ENCODE measurements at places on chromosomes 3 and 15. TPM values are rescaled to one million over a fixed set of nuclear protein-coding genes. Genes with fewer than 3 reads are reported as not detected.

The LMCD1 gene
- total RNA-seq, result 6.0 TPM

The PLAAT1 gene
- total RNA-seq, result not detected

The LRRC2 gene
- not detected for total RNA-seq

The SCAMP5 gene
- 0.44 TPM for total RNA-seq

The ALDH1L1 gene
- total RNA-seq, result not detected

The MON1A gene
- 7.1 TPM for total RNA-seq

The CIB2 gene
- 3.5 TPM for total RNA-seq

The CLEC3B gene
- not detected for total RNA-seq

The RASA2 gene
- 42.3 TPM for total RNA-seq

The KCNAB1 gene
- total RNA-seq, result not detected

The CXCR6 gene
- total RNA-seq, result not detected

GRCh38 chr3:196323691-196324090 is 5.7 kb upstream of the DYNLT2B start:
- H3K27ac ChIP-seq, result no peak overlapping the region
- no peak overlapping the region for H3K4me3 ChIP-seq

GRCh38 chr3:64214381-64215018 is 10.8 kb downstream of the PRICKLE2 start:
- H3K4me3 ChIP-seq, result no peak overlapping the region
- no peak overlapping the region for H3K27ac ChIP-seq
- no peak for DNase-seq
- H3K4me1 ChIP-seq, result no peaks in the 10 kb centered on the region
- H3K36me3 ChIP-seq, result no peaks in the 10 kb centered on the region

GRCh38 chr3:35969406-35969805 is 330.1 kb downstream of the ARPP21 start:
- H3K4me1 ChIP-seq, result peaks cover 8% of the 10 kb centered on the region
- no peaks in the 10 kb centered on the region for H3K36me3 ChIP-seq
- no peak for DNase-seq
- no peak overlapping the region for H3K27ac ChIP-seq
- H3K4me3 ChIP-seq, result no peak overlapping the region
- H3K27me3 ChIP-seq, result peaks cover 2% of the 10 kb centered on the region

- no peak for DNase-seq
- no peak overlapping the region for H3K27ac ChIP-seq
- H3K36me3 ChIP-seq, result no peaks in the 10 kb centered on the region
- no peaks in the 10 kb centered on the region for H3K4me1 ChIP-seq
Measured at GRCh38 chr15:69515926-69516325, 63.3 kb downstream of the RPLP1 start.

DNA sequence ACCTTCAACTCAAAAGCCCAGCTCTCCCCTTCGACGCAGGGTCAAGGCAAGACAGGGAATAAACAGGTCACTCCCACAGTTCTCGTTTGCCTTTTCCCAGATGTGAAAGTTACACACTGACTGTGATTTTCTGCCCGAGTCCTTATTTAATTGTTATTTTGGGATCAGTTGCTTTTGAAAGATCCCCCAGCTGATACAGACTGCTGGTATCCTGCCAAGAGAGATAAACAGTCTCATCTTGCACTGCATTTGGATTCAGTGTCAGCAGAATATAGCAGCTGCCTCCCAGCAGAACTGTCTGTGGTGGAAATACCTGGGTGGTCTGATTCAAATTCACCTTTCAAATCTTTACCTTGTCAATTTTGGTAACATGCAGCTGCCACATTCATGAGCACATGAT is 56.0 kb upstream of the FAM3D start:
- no peaks in the 10 kb centered on the region for H3K36me3 ChIP-seq
- no peak for DNase-seq
- no peaks in the 10 kb centered on the region for H3K4me1 ChIP-seq
- H3K27me3 ChIP-seq, result no peaks in the 10 kb centered on the region
- H3K4me3 ChIP-seq, result no peak overlapping the region
- H3K27ac ChIP-seq, result no peak overlapping the region

DNA sequence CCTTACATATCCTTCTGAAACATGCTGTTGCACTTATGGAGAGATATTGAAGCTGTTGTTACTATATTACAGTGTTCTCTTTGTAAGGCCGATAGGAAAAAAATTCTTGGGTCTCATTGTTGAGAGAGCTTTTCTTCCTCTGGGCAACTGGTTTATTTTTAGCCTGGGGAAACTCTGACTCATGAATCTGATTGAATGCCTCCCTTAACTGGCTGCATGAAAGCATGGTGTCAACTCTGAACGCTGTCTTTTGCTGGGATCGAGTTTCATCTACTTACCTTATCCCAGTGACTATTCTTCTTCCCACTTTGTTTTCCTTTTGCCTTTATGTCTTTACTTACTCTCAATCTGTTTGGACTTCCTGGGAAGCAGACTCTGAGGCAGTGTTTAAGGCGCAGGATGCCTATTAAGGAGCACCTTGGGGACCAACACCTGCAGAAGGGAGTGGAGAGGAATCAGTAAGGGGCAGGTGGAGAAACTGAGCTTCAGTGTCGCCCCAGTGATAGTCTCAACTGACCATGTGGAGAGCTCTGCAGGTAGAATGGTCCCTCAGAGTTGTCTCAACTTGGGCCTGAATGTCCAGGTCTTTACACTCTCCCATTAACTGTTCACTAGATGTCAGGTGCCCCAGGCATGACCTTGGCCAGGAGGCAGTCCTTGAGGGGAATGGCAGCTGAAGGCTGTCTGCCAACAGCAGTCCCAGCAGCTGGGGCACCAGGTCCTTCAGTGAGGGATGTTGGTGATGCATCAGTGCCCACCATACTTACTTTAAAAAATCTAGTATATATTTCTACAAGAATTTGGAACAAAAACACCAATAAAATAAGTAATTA is 88.9 kb upstream of the CCNL1 start:
- H3K27me3 ChIP-seq, result no peaks in the 10 kb centered on the region
- H3K4me3 ChIP-seq, result no peak overlapping the region
- no peak overlapping the region for H3K27ac ChIP-seq
- no peak for DNase-seq

DNA sequence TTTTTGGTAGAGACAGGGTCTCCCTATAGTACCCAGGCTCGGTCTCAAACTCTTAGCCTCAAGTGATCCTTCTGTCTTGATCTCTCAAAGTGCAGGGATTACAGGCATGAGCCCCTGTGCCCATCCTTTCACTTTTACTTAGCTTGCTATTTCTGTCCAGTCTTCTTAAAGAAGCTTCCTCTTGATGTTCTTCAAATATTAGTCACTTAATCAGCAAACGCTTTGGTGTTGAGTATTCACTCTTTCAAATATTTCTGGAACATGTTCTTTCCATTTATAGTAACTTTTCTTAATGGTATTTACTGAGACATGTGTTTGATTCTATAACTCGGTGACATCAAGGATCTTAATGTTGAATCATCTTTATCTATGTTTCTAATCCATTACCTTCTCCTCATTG is 122.1 kb downstream of the CNTN6 start:
- no peak overlapping the region for H3K27ac ChIP-seq
- H3K4me3 ChIP-seq, result no peak overlapping the region
- no peaks in the 10 kb centered on the region for H3K27me3 ChIP-seq
- DNase-seq, result no peak

DNA sequence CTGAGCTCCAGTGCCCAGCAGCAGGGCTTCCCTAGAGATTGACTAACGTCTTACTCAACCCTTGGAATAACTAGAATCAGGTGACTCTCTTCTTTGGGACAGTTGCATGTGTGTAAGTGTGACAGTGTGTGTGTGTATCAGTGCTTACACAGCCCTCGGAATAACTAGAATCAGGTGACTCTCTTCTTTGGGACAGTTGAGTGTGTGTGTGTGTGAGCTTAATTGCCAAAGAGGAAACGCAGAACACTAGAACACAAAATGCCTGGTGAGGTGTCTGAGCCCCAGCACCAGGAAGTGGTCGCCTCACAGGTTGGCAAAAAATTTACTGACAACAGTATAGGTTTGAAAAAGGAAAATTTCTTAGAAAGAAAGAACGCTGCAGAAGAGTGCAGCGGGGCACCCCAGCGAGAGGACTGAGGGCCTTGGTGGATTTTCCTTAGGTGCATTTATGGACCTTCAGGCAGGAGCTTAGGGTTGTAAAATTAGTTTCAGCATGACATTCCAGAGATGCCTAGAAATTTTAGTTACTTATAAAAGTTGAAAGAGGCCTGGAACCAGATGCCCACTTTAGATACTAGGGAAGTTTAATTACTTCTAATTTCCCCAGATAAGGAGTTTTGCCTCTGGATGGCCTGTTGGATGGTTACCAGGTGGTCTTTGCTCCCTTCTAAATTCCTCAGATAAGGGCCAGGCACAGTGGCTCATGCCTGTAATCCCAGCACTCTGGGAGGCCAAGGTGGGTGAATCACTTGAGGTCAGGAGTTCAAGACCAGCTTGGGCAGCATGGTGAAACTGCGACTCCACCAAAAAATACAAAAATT is 3.7 kb upstream of the WDR82 start:
- DNase-seq, result no peak
- H3K27me3 ChIP-seq, result no peaks in the 10 kb centered on the region
- H3K4me1 ChIP-seq, result peaks cover 25% of the 10 kb centered on the region

- no peak overlapping the region for H3K27ac ChIP-seq
- no peaks in the 10 kb centered on the region for H3K36me3 ChIP-seq
- no peak overlapping the region for H3K4me3 ChIP-seq
- H3K27me3 ChIP-seq, result peaks cover 5% of the 10 kb centered on the region
Measured at GRCh38 chr3:182609575-182610156, 183.6 kb upstream of the ATP11B start.

DNA sequence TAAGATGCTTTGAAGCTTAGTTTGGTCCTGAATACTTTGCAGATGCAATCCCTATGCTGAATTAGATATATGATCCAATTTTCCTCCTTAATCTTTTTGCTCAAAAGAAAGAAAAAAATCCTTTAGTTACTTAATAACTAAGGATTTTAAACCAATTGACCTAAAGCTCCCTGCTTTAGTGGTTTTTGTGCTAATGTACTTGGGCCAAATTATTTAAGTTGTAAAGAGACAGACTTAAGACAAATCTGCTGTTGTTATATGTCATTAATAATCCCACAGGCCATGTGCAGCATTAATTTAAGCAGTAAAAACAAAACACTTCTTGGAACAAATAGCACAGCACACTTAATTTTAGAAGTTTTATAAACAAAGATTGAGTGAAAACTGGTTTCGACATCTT is 776.1 kb upstream of the SEMA6D start:
- H3K4me3 ChIP-seq, result no peak overlapping the region
- no peaks in the 10 kb centered on the region for H3K36me3 ChIP-seq
- H3K27me3 ChIP-seq, result no peaks in the 10 kb centered on the region
- H3K4me1 ChIP-seq, result no peaks in the 10 kb centered on the region
- DNase-seq, result no peak
- H3K27ac ChIP-seq, result no peak overlapping the region

DNA sequence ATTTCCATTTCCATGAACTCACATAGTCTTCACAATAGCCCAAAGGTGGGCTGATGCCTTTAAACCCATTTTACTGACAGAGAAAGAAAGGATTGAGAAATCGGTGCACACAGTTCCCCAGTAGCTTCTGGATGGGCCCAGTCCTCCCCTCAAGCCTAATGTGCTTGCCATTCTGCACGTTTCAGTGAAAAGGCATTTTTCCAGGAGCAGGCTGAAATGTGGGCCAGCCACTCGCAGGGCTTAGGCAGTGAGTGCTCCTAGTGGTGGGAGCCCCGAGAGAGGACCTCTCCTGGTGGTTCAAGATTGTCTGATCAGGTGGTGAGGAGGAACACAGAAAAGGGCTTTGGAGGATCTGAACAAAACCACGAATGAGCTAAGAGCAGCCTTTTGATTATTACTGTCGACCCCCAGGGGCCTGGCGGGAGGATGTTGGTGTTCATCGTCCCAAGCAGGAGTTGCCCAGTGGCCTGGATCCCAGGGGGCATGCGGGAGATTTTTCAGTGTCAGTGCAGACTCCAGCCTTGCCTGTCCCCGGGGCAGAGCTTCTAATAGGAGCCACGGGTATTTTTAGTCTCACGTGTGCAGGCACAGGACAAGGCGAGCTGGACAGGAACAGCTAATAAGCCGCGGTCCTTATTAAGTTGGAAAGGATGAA is 8.7 kb upstream of the KY start:
- no peaks in the 10 kb centered on the region for H3K4me1 ChIP-seq
- no peaks in the 10 kb centered on the region for H3K36me3 ChIP-seq
- DNase-seq, result no peak
- no peak overlapping the region for H3K4me3 ChIP-seq
- H3K27ac ChIP-seq, result no peak overlapping the region
- no peaks in the 10 kb centered on the region for H3K27me3 ChIP-seq

- H3K27ac ChIP-seq, result no peak overlapping the region
- no peaks in the 10 kb centered on the region for H3K36me3 ChIP-seq
- no peak overlapping the region for H3K4me3 ChIP-seq
- H3K27me3 ChIP-seq, result peaks cover 24% of the 10 kb centered on the region
Measured at GRCh38 chr15:101348643-101349042, 53.6 kb upstream of the SNRPA1 start.

DNA sequence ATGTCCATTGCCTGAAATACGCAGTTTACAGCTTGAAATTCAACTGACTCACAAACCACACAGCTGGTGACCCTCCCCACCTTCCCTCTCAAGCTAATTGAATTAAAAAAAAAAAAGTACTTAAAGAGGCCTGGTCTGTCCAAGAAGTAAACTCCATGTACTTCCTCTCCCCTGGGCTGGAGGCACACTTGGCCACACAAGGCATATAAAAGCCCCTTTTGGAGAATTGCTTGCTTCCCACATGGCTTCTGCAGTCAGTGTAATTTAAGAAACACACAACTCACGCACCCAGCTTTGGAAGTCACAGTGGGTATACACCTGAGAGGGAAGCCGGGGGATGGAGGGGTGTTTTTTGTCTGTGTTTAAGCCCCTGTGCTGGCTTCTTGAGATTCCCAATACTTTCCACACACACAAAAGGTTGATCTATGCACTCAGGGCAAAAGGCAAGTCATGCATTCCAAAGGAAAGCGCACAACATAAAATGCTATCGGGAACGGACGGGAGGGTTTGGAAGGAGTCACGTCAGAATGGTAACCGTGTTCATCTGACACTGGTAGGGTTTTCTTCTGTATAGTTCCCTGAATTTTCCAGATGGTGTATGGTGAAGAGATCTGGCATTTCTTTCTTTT is 106.6 kb upstream of the ALDH1A3 start:
- H3K4me1 ChIP-seq, result no peaks in the 10 kb centered on the region
- peaks cover 1% of the 10 kb centered on the region for H3K27me3 ChIP-seq
- no peak overlapping the region for H3K4me3 ChIP-seq
- no peak for DNase-seq
- no peaks in the 10 kb centered on the region for H3K36me3 ChIP-seq

GRCh38 chr3:88150806-88151205 is 1.0 kb downstream of the C3orf38 start:
- peak overlapping the region; percentile 94 for H3K4me3 ChIP-seq
- H3K27ac ChIP-seq, result peak overlapping the region; percentile 97
- DNase-seq, result no peak
- H3K27me3 ChIP-seq, result no peaks in the 10 kb centered on the region

- H3K4me3 ChIP-seq, result no peak overlapping the region
- H3K27ac ChIP-seq, result no peak overlapping the region
- no peak for DNase-seq
- H3K4me1 ChIP-seq, result no peaks in the 10 kb centered on the region
Measured at GRCh38 chr3:109109574-109109973, 8.4 kb downstream of the MORC1 start.

- H3K27me3 ChIP-seq, result no peaks in the 10 kb centered on the region
- no peak overlapping the region for H3K27ac ChIP-seq
- H3K36me3 ChIP-seq, result no peaks in the 10 kb centered on the region
- no peak overlapping the region for H3K4me3 ChIP-seq
- DNase-seq, result no peak
- H3K4me1 ChIP-seq, result peaks cover 4% of the 10 kb centered on the region
Measured at GRCh38 chr3:67204951-67205350, 206.8 kb downstream of the KBTBD8 start.

- no peak overlapping the region for H3K4me3 ChIP-seq
- peaks cover under 1% of the 10 kb centered on the region for H3K4me1 ChIP-seq
- DNase-seq, result no peak
- no peak overlapping the region for H3K27ac ChIP-seq
Measured at GRCh38 chr3:14324224-14324944, 78.0 kb upstream of the SLC6A6 start.

Data from activated B cell treated with CpG ODN at 0.5 μM for 24 hours (primary cell).